ENCODE measurements at places on chromosomes 6 and 20. TPM values are rescaled to one million over a fixed set of nuclear protein-coding genes. Genes with fewer than 3 reads are reported as not detected.

The RNF144B gene
- total RNA-seq: 0.88 TPM

The NRSN1 gene
- not detected for total RNA-seq

The CCDC28A gene
- total RNA-seq: 12.8 TPM

The CFB gene
- total RNA-seq: 2.5 TPM

The UBE3D gene
- total RNA-seq: 4.3 TPM

The CDSN gene
- not detected for total RNA-seq

The TCFL5 gene
- total RNA-seq: 3.8 TPM

The BPI gene
- total RNA-seq: not detected

The MAP7 gene
- 38.0 TPM for total RNA-seq

The MCHR2 gene
- total RNA-seq: not detected

The POU5F1 gene
- 4.5 TPM for total RNA-seq

The PAX1 gene
- total RNA-seq: not detected

The IER3 gene
- 152 TPM for total RNA-seq

The GSTA3 gene
- not detected for total RNA-seq

The ISM1 gene
- total RNA-seq: 0.44 TPM

The CD40 gene
- 5.0 TPM for total RNA-seq

The PROKR2 gene
- total RNA-seq: not detected

The PXMP4 gene
- 3.8 TPM for total RNA-seq

The TFAP2B gene
- total RNA-seq: not detected

The ID4 gene
- 2.4 TPM for total RNA-seq

The CCR6 gene
- not detected for total RNA-seq

The FOXS1 gene
- total RNA-seq: 1.6 TPM

The SERINC1 gene
- 87.1 TPM for total RNA-seq

The COQ3 gene
- total RNA-seq: 12.4 TPM

The FOXP4 gene
- 21.8 TPM for total RNA-seq

The BCL2L1 gene
- 145 TPM for total RNA-seq

The ZNF311 gene
- total RNA-seq: 0.30 TPM

The TMEM14B gene
- 167 TPM for total RNA-seq

The DNMT3B gene
- 5.3 TPM for total RNA-seq

The CST5 gene
- not detected for total RNA-seq

The ZKSCAN4 gene
- 2.7 TPM for total RNA-seq

The CSNK2B gene
- 173 TPM for total RNA-seq

The DEFB112 gene
- not detected for total RNA-seq

The BPIFA1 gene
- not detected for total RNA-seq

The SAMD5 gene
- 1.1 TPM for total RNA-seq

Measured in A549 treated with DMSO at 1 μM for 4 hours (cell line).